PC-9 (cell line): ENCODE measurements at places on chromosomes 5 and 9. TPM values are rescaled to one million over a fixed set of nuclear protein-coding genes. Genes with fewer than 3 reads are reported as not detected.

GRCh38 chr9:131799177-131799823, 59.4 kb upstream of the RAPGEF1 start:
- H3K4me1 ChIP-seq = no peaks in the 10 kb centered on the region
- peak; percentile 55 for DNase-seq
- no peaks in the 10 kb centered on the region for H3K36me3 ChIP-seq
- H3K27me3 ChIP-seq = peaks cover 70% of the 10 kb centered on the region

C9 gene
- total RNA-seq = not detected in 2 replicates

GDA gene
- 98.1 and 142 TPM in 2 replicates for total RNA-seq

PCDHA9 gene
- not detected in 2 replicates for total RNA-seq

TAF11L5 gene
- total RNA-seq = not detected in 2 replicates

GRCh38 chr5:140166911-140167310, 8.1 kb upstream of the CYSTM1 start:
- no peak overlapping the region for H3K4me3 ChIP-seq
- no peak overlapping the region for H3K27ac ChIP-seq
- peaks cover 16% of the 10 kb centered on the region for H3K4me1 ChIP-seq
- DNase-seq = no peak
- H3K36me3 ChIP-seq = no peaks in the 10 kb centered on the region
- H3K27me3 ChIP-seq = no peaks in the 10 kb centered on the region

DNA sequence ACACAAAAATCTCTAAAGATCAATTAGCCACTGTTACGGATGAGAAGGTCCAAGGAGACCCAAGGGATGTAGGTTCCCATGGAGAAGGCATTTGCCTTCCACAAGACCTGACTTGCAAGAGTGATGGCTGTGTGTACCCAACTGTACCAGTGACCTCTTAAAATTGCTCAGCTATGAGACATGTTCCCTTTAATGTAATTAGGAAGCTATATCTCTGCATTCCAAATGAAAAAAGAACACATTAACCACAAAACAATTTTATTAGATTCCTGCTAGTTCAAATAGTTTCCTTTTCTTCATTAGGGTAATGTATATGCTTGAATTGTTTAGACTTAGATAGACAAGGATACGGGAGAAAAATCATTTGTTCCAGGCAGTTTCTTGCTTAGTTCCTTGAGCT, 3.3 kb downstream of the OR2Y1 start:
- peaks cover 94% of the 10 kb centered on the region for H3K27me3 ChIP-seq
- DNase-seq = no peak
- no peaks in the 10 kb centered on the region for H3K4me1 ChIP-seq
- no peak overlapping the region for H3K27ac ChIP-seq
- no peaks in the 10 kb centered on the region for H3K36me3 ChIP-seq

GRCh38 chr5:104189031-104189430, 626.4 kb upstream of the NUDT12 start:
- no peaks in the 10 kb centered on the region for H3K27me3 ChIP-seq
- no peaks in the 10 kb centered on the region for H3K4me1 ChIP-seq
- no peak overlapping the region for H3K4me3 ChIP-seq
- H3K36me3 ChIP-seq = no peaks in the 10 kb centered on the region

- no peaks in the 10 kb centered on the region for H3K36me3 ChIP-seq
- no peak overlapping the region for H3K4me3 ChIP-seq
- no peaks in the 10 kb centered on the region for H3K4me1 ChIP-seq
These were observed 538.1 kb upstream of the MEF2C start for GRCh38 chr5:89421035-89421434.

DROSHA gene
- 154 and 162 TPM in 2 replicates for total RNA-seq

SLC44A1 gene
- total RNA-seq = 70.2 and 95.2 TPM in 2 replicates

DDX4 gene
- total RNA-seq = not detected in 2 replicates

DNA sequence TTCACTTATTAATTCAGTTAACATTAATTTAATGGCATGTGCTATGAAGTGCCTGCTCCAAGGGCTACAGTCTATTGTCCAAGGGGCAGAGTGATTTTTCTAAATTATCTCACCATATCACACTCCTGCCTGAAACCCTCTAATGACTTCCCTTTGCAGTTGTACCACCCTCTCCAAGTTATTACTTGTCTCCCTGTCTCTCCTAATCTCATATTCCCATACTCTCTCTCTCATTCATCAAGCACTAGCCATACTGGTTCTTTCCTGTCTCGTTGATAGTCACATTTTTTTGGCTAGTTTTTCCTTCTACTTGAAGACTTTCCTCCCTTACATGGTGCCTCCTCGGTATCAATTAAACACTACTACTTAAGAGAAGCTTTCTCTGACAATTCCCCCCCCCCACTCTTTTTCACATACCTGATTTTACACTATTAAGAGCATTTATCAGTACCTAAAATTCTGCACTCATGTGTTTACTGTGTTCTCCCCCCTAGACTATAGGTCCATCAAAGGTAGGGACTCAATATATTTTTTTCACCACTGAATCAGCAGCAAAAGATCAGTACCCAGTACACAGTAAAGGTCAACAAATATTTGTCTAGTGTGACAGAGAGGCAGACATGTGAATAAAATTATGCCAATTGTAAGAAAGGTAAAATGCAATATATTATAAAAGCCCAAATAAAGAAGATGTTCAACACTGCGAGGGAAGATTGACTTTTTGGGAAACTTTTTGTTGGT, 19.0 kb downstream of the RICTOR start:
- no peaks in the 10 kb centered on the region for H3K27me3 ChIP-seq
- H3K27ac ChIP-seq = no peak overlapping the region
- DNase-seq = no peak
- no peaks in the 10 kb centered on the region for H3K4me1 ChIP-seq
- peaks cover 21% of the 10 kb centered on the region; the same call in 1 of the 2 replicates for H3K36me3 ChIP-seq
- H3K4me3 ChIP-seq = no peak overlapping the region

GRCh38 chr9:98280574-98280973, 25.1 kb upstream of the TBC1D2 start:
- H3K4me3 ChIP-seq = no peak overlapping the region
- no peak overlapping the region for H3K27ac ChIP-seq
- no peak for DNase-seq
- H3K4me1 ChIP-seq = peaks cover 12% of the 10 kb centered on the region; the same call in 1 of the 2 replicates
- no peaks in the 10 kb centered on the region for H3K36me3 ChIP-seq

DNA sequence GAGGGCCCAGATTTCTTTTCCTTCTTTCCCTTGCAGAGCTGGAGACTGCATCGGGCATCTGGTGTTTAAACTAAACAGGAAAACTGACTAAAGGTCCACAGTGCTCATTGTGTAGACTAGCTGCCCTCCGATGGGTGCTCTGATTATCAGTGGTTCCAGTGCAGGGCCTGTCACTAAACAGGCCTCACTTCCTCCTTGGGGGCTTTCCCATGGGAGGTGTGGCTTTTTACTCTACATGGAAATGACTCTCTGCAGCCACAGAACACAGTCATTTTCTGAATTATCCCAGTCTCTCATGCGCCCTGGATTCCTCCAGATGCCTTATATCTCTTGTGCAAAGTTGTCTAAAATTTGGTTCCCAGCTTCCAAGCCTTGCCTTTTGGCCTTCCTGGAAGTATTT, 199.2 kb downstream of the TRIO start:
- no peak overlapping the region for H3K27ac ChIP-seq
- H3K4me3 ChIP-seq = no peak overlapping the region
- DNase-seq = no peak
- H3K4me1 ChIP-seq = no peaks in the 10 kb centered on the region
- no peaks in the 10 kb centered on the region for H3K27me3 ChIP-seq
- H3K36me3 ChIP-seq = peaks cover 12% of the 10 kb centered on the region; the same call in 1 of the 2 replicates

GRCh38 chr9:127162864-127163365, 40.5 kb upstream of the ANGPTL2 start:
- no peak overlapping the region for H3K27ac ChIP-seq
- no peaks in the 10 kb centered on the region for H3K27me3 ChIP-seq
- no peak for DNase-seq

GRCh38 chr9:2117527-2117926, 102.4 kb downstream of the SMARCA2 start:
- H3K27ac ChIP-seq = no peak overlapping the region
- DNase-seq = no peak
- no peak overlapping the region for H3K4me3 ChIP-seq
- H3K4me1 ChIP-seq = no peaks in the 10 kb centered on the region

- DNase-seq = no peak
- no peaks in the 10 kb centered on the region for H3K27me3 ChIP-seq
- no peaks in the 10 kb centered on the region for H3K36me3 ChIP-seq
- no peak overlapping the region for H3K27ac ChIP-seq
These were observed 913.9 kb downstream of the TLE4 start for GRCh38 chr9:80485420-80486250.

GRCh38 chr5:177444106-177445051, 2.2 kb upstream of the PRR7 start:
- H3K4me1 ChIP-seq = peaks cover 18% of the 10 kb centered on the region
- H3K27me3 ChIP-seq = no peaks in the 10 kb centered on the region
- no peak for DNase-seq
- H3K4me3 ChIP-seq = no peak overlapping the region
- no peak overlapping the region for H3K27ac ChIP-seq

GRCh38 chr5:40679913-40680681, at the start of gene PTGER4:
PTGER4 (plus strand) TSS chr5:40679915; CDS start chr5:40680994, 1,079 bp downstream.
- H3K4me1 ChIP-seq = peaks cover 62% of the 10 kb centered on the region
- H3K27me3 ChIP-seq = no peaks in the 10 kb centered on the region
- H3K36me3 ChIP-seq = no peaks in the 10 kb centered on the region; the same call in 1 of the 2 replicates
- H3K27ac ChIP-seq = peak within 1 kb of the TSS; percentile 93
- DNase-seq = no peak

IL7R gene
- 0.41 TPM in 1 of 2 replicates, not detected in the other for total RNA-seq

C9orf43 gene
- total RNA-seq = 1.5 and 2.5 TPM in 2 replicates

DNA sequence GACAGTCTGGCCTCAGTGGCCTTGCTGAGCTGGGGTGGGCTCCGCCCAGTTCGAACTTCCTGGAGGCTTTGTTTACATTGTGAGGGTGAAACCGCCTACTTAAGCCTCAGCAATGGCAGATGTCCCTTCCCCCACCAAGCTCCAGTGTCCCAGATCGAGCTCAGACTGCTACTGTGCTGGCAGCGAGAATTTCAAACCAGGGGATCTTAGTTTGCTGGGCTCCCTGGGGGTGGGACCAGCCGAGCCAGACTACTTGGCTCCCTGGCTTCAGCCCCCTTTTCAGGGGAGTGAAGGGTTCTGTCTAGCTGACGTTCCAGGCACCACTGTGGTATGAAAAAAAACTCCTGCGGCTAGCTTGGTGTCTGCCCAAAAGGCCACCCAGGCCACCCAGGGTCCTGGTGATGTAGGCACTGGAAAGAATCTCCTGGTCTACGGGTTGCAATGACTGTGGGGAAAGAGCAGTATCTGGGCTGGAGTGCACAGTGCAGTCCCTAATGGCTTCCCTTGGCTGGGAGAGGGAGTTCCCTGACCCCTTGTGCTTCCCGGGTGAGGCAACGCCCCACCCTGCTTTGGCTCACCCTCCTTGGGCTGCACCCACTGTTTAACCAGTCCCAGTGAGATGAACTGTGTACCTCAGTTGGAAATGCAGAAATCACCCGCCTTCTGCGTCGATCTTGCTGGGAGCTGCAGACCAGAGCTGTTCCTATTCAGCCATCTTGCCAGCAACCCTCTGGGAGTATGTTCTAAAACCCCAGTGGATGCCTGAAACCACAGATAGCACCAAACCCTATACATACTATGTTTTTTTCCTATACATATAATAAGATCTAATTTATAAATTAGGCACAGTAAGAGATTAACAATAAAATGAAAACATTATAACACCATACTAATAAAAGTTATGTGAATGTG, 95.5 kb downstream of the TMEM161B start:
- peaks cover 16% of the 10 kb centered on the region for H3K4me1 ChIP-seq
- H3K36me3 ChIP-seq = no peaks in the 10 kb centered on the region
- no peak for DNase-seq
- no peak overlapping the region for H3K4me3 ChIP-seq
- no peak overlapping the region for H3K27ac ChIP-seq
- H3K27me3 ChIP-seq = no peaks in the 10 kb centered on the region

- peaks cover 17% of the 10 kb centered on the region for H3K4me1 ChIP-seq
- H3K36me3 ChIP-seq = no peaks in the 10 kb centered on the region
- H3K27me3 ChIP-seq = no peaks in the 10 kb centered on the region
- DNase-seq = peak; percentile 66
- no peak overlapping the region for H3K4me3 ChIP-seq
These were observed 169.2 kb upstream of the HMHB1 start for GRCh38 chr5:143642791-143643190.

- no peak for DNase-seq
- H3K4me3 ChIP-seq = peak overlapping the region; percentile 87
- peak overlapping the region; percentile 71; the same call in 1 of the 2 replicates for H3K27ac ChIP-seq
These were observed 41.0 kb upstream of the KDM4C start for GRCh38 chr9:6716766-6717165.

TLX3 gene
- not detected in 2 replicates for total RNA-seq

- no peaks in the 10 kb centered on the region for H3K27me3 ChIP-seq
- no peak overlapping the region for H3K4me3 ChIP-seq
- H3K36me3 ChIP-seq = peaks cover 26% of the 10 kb centered on the region
- no peaks in the 10 kb centered on the region for H3K4me1 ChIP-seq
These were observed 39.7 kb upstream of the TJP2 start for GRCh38 chr9:69134412-69134811.

GRCh38 chr5:138560971-138561370, 14.2 kb downstream of the HSPA9 start:
- no peak overlapping the region for H3K4me3 ChIP-seq
- DNase-seq = no peak
- H3K4me1 ChIP-seq = no peaks in the 10 kb centered on the region
- H3K27ac ChIP-seq = no peak overlapping the region
- H3K27me3 ChIP-seq = no peaks in the 10 kb centered on the region

DNA sequence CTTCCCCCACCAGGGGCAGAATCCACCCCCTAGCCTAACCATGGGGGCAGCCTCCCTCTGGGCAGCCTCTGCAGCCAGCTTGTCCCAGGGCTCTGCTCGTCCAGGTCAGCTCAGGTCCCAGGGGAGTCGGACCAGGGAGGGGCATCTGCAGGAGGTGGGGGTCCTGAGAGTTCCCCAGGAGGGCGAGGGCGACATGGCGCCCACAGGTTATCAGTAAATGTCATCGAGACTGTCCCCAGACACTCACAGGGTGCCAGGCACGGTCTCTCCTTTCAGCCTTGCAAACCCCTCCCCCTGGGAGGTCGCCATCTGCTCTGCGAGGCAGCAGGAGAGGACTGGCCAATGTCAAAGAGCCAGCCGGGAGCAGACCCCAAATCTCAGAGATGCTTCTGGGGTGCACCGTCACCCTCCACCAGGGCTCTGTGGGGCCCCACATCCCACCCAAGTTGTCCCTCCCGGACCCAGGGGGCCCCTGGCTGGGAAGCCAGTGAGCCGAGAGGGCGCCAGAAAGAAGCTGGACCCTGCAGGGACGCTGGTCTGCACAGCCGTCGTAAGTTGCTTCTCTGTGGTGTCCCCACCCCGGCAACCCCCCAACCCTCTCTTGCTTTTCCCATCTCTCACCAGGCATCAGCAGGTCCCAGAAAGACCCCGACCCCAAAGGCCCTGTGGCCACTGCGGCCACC, 69.3 kb downstream of the NTNG2 start:
- no peaks in the 10 kb centered on the region for H3K4me1 ChIP-seq
- no peak for DNase-seq
- H3K36me3 ChIP-seq = no peaks in the 10 kb centered on the region
- peaks cover 78% of the 10 kb centered on the region for H3K27me3 ChIP-seq
- no peak overlapping the region for H3K4me3 ChIP-seq

INSL6 gene
- not detected in 2 replicates for total RNA-seq

DNA sequence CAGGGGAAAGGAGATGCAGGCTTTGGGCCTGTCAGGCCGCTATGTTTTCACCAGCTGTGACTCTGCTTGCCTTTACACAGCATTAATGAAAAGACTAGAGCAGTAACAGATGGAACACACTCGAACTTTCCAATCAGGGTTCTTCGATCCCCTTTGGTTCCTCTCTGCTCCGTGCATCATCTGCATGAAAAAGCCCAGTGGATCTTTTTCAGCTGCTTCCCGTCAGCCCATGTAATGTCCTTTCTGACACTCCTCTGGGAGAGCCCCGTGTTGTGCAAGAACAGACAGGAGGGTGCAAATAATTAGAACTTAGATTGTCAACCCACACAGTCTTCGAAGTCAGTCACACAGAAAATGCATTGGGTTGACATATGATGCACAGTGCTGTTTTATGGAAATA, 448.9 kb upstream of the ZNF462 start:
- no peaks in the 10 kb centered on the region for H3K36me3 ChIP-seq
- H3K4me1 ChIP-seq = no peaks in the 10 kb centered on the region
- no peak overlapping the region for H3K4me3 ChIP-seq
- H3K27me3 ChIP-seq = no peaks in the 10 kb centered on the region
- H3K27ac ChIP-seq = no peak overlapping the region
